SW480 (cell line): ENCODE measurements at places on chromosomes 6 and 20.

DNA sequence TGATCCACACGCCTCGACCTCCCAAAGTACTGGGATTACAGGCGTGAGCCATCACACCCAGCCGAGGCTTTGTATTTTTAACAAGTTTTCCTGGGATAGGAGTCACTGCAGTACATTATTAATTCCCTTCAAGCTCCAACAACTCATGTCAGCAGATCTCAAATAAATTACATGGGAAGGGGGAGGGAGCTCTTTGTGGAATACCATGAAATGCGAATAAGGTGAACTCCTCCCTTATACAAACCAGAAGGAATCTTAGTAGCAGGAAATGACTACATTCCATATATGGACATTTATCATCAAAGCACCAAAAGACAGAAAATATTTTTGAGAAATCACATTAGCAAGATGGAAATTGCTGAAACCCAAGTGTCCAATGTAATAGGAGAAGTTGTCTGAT lies 2.9 kb downstream of the GSS start:
- no peak for DNase-seq

DNA sequence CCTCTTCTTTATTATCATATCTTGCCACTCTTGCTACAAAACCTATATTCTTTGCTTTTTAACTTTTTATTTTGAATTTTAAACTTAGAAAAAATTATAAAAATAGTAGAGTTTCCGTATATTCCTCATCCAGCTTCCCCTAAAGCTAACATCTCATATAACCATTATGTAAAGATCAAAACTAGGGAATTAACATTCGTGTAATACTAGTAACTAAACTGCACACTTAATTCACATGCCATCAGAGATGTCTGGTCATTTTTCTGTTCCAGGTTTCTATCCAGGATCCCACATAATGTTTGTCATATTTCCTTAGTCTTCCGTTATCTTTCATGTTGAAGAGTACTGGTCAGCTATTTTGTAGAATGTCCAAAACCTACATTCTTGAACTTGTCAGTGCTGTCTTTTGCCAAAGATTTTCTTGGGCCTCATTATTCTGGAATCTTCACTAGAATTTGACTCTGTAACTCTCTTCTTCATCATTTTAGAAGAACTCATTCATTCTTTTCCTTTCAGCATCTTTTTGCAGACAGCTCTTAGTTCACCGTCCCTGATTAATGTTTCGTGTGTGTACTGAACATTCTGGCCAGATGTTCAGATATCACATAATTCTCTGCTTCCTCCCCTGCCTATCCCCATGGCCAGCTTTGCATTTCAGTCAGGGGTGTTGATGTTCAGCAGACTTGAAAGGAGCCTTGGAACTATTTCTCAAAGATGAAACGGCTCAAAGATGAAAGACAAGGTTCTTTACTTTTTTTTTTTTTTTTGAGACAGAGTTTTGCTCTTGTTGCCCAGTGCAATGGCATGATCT lies 9.4 kb downstream of the CTNNBL1 start:
- DNase-seq = no peak

- no peak for DNase-seq
Observed at GRCh38 chr6:164838068-164838615, 471.3 kb downstream of the C6orf118 start.

- DNase-seq = no peak
Observed at GRCh38 chr6:169145496-169145895, 108.2 kb downstream of the THBS2 start.

DNA sequence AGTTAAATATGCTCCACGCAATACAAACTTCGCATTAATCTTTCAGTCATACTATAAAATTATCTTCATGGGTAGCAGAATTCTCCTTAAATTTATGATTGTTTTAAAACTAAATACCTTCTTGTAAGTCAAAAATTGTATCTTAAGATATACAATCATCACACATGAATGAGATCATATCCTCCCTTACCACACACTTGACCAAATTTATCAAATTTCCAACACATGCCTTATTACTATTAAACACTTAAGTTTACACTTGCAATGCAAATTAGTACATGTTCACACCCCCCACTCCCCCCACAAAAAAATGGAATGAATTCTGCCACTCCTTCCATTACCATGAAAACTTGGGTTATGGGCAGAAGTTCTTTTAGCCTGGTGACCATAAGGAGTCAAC lies 13.8 kb downstream of the RANBP9 start:
- DNase-seq = no peak

DNA sequence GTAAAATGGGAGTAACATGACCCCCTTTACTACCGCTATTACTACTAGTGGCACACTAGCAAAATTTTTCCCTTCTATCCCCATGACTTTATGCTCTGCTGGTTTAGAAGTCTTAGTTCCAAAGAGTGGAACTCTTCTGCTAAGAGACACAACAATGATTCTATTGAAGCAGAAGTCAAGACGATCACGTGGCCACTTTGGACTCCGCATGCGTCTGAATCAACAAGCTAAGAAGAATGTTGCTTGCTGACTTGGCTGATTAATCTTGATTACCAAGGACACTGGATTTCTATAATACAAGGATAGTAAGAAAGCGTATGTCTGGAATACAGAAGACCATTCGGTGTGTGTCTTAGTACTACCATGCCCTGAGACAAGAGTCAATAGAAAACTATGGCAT lies 244.7 kb upstream of the BTBD3 start:
- no peak for DNase-seq

DNA sequence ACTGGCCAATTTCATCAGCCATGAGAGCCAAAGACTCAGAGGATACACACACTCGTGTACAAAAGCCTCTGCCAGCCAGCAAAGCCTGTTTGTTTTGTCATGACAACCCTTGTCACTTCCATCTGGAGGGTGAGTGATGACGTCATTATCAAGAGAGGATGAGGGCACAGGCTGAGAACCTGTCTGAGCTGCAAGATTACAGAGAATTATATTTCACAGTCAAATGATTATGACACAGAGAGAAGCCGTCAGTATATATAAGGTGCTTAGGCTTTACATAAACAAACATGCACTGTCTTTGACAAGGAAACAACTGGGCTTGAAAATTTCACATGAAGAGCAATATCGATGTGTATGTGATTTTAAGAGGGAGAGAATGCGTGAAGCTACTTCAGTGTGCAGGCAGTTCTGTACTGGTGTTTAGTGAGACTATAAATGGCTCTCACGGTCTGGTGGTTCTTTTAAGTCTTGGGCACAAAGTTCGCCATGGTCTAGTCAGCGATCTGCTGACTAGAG lies 36.5 kb upstream of the BCLAF1 start:
- no peak for DNase-seq

GRCh38 chr6:73143551-73143950 lies 81.7 kb downstream of the KHDC1L start:
- DNase-seq = no peak

GRCh38 chr6:119350202-119350951 lies 816 bp upstream of the MAN1A1 start:
- peak; percentile 26 for DNase-seq

DNA sequence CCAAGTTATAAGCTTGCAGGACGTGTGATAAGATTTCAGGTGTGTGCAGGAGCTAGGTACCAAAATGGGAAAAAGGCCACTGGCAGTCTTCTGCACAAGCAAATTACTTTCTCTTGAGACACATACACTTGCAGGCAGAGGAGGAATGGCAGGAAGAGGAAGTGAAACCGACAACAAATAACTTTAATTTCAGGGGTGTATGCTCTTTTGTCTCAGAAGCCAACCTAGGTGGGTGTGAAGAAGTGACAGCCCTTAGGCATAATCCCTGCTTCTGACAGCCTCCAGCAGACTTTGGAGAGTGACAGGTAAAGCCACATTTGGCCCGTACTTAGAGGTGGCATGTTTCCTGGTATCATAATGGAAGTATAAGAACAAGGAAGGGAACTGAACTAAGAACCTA lies 118.8 kb upstream of the TRAF3IP2 start:
- DNase-seq = no peak

DNA sequence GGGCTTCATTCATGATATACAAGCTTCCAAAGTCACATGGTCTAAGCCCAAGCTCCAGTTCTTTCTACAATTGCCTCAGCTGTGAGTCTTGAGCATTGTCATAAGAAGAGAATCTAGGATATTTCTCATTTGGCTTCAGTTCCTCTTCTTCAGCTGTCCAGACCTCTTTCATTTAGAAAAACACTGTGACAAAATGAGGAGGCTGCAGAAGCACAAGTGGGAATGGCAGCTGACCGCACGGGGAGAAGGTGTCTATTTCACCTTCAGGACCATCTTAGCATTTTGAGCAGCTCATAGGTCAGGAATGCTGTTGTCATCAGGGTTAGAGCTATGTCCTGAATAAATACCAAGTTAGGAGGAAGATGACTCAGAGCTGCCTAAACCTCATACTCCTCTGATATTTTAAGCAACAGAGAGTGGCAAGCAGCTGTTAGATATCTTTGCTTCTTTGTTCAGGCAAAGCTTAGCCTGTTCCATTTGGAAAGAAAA lies 390.1 kb upstream of the CITED2 start:
- DNase-seq = peak; percentile 63

DNA sequence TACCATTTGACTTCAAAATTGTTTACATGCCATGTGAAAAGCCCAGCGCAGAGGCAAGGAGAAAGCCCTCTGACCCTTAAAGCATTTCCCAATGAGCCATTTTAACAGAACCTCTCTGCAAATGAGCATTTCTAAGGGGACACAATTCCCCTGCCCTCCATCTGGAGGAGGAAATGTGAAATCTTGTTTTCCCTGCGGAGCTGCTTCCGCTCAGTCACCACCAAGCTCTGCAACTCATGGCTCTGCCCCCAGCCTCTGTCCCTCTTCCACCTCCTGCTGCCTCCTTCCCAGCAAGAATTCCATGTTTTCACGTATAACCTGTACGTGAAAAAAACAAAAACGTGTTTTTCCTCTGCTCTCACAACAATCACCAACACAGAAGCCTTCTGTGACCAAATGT lies 12.3 kb downstream of the RIN2 start:
- no peak for DNase-seq

DNA sequence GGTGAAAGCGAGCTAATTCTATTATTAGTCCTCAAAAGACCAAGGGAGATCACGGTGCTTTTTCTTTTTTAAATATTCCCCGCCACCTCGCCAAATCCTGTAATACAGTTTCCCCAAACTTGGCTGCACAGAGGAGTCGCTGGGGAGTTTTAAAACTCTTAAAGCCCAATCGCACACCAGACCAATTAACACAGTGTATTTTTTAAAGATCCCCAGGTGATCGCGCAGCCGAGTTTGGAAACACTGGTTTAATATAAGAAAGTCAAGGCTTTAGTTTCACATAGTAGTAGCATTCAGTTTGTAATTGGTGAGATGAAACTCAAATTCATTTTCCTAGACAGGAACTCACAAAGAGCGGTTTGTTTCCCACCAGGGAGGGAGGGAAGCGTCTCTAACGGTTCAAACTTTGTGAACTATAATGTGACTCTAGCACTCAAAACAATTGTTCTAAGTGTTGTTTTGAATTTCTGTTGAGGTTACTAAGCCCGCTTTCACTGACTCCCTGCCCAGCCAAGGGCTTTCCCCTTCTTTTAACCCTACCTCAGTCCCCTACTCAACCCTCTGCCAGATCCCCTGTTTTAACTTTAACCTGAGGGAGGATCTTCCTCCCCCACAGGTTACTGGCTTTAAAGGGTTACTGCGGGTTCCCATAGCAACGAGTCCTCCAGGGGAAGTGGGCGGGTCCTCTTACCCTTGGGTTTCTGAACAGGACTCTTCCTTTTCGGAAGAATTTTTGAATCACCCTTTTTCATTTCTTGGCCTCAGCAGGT lies 25.7 kb upstream of the BTBD3 start:
- peak; percentile 85 for DNase-seq

DNA sequence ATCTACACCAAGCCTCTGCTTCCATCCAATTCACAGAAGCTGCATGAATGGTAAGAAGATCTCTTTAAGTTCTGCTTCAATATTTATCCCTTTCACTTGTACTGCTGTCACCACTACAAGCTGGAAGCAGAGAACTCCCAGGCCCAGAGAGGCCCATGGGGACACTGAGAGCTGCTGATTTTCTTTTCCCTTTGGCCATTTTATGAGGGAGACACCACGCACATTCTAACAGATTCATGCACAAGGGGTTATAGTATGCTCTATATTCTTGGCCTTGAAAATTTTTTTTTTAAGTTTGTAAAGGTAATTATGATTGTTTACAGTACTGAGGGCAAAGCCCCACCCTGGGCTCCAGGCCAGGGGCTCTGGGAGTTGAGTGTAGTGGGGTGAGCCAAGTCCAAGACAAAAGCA lies 88.4 kb downstream of the MYB start:
- no peak for DNase-seq

GRCh38 chr20:22506827-22507226 lies 77.5 kb downstream of the FOXA2 start:
- no peak for DNase-seq

GRCh38 chr6:143878272-143878760 lies 14.0 kb downstream of the ZC2HC1B start:
- no peak for DNase-seq

DNA sequence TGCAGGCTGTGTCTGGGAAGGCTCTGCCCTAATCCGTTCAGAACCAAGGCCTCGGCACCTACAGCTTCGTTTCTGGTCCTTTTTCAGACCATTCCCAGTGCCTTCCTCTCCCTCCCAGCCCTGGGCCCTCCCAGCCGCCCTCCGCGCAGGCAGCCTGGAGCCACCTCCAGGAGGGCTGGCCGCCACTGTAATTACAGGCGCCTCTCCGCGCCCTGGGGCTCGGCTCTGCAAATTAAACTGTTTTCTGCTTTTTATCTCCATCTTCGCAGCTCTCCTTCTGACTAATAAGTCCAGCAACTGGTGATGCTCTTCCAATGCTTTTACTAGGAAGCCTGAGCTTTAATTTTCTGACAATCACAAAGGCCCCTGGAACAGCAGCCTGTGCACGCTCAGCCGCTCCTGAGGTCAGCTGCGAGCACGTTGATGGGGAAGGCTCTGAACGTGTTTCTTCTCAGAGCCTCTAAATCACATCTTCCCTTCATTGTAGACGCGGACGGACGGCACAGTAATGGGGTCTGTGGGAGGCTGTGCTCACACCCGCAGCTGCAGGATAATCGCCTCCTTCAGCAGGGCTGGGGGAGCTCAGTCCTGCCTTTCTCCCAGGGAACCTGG lies 194.6 kb downstream of the DLL1 start:
- DNase-seq = no peak
